ENCODE measurements at places on chromosomes 7 and 10.

GRCh38 chr10:6162589-6163356, 40.0 kb upstream of the PFKFB3 start:
- DNase-seq, result no peak

DNA sequence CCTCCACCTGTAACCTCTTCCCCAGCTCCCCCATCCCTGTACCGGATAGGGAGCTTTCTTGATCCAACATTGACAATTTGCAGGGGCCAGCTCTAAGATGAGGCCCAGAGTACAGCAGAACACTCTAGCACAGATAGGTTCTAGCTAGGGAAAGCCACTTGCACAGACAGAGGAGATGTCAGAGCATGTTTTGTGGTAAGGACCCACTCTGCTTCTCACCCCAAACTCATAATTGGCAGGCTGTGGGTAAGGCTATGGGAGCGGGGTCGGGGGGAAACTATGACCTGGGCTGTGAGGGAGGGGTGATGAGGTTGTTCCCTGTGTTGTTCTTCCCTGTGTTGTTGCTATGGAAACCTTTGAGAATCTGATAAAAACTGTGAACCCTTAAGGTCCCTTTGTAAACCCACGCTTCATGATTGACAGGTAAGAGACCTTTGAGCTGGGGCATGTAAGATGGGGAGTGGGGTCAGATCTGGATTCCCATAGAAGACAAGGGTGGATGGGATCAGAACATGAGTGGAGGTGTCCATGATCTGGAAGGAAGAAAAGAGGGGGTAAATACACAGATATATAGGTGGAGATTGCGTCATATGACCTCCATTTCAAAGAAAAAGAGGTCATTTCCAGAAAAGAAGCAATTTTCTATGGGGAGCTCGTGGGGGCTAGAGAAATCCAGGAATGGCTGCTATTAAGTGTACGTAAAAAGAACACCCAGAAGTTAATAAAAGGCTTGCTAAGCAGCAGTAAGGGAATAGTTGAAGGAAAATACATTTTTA, 4.0 kb downstream of the CALD1 start:
- DNase-seq, result no peak

GRCh38 chr10:12799144-12799543, 202.4 kb downstream of the CCDC3 start:
- no peak for DNase-seq

DNA sequence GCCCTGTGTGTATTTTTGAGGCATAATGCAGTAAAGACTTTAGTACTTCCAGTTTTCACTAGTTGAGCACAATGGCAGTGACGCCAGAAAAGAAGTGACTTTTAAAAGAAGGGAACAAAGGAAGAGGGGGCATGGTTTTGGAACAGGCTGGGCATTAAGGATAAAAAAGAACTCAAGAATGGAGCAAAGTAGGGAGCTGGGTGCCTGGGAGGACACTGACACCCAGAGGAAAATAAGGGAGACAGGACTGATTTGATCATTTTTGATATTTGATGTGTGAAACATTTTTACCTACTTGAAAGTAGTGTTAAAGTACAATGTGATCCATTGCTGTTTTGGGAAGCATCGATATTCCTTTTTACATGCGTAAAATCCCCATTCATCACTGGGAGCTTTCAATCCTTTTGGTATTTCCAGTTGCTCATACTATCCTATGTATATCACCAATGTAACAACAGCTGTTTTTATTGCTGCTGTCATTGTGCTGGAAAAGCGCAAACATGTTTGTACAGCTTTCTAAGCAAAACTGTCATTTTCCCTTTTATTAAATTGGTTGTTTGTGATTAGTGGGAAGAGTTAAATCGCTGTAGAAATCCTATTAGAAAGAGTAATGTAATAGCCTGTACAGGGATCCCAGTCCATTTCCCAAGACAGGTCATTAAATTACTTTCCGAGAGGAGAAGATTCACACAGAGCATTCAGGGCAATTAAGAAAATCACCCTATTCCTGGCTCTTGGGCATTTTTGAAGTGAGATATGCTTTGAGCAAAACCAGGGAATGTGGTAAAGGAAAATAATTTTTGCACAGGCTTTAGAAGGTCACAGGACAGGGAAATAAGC, 85.2 kb downstream of the ADAM12 start:
- DNase-seq, result no peak

- DNase-seq, result no peak
Observed at GRCh38 chr10:43121444-43121843, 16.8 kb upstream of the CSGALNACT2 start.

DNA sequence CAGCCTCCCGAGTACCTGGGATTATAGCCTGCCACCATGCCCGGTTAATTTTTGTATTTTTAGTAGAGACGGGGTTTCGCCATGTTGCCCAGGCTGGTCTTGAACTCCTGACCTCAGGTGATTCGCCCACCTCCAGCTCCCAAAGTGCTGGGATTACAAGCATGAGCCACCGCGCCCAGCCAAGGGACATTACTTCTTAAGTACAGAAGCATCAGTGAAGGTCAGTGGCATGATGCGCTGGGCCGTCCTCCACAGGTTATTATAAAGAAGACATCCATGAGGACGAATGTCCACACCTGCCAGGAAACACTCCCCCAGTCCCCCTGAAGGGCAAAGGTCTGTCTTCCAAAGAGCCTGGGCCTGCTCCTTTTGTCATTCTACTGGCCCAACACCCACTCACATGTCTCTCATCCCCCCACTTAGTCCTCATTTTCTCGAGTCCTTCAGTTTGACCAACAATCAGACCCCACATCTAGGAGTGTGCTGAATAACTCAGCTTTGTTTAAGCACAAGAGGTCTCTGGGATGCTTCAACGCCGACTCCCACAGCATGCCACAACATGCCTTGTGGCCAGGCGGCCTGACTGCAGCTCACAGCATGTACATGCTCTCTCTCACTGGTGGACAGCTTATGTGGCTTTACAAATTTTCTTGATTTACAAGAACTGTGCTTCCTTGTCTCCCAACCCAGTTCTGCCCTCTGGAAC, 73.0 kb downstream of the CTBP2 start:
- no peak for DNase-seq

DNA sequence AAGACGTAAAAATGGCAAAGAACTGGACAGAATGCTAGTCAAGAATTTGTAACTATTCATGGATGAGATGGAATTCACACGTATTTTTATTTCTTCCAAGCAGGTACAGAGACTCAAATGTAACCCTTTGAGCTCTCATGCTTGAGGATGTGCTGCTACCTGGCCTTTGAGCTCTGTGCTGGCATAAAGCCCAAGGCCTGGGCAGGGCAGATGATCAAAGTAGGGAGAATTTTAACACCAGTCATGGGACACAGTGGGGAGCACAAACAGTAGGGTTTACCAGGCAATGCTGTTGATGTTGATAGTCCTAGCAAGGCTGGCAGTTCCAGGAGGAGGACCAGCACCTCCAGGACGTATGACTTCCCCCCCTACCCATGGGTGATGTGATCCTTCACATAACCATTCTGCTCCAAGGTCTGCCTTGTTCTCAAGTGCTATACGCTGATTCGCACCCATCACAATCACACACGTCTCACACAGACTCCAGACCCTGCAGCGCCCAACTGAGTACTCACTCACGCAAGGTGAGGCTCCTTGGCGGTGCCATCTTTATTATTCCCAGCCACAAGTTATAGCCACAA, 48.6 kb upstream of the DLG5 start:
- DNase-seq, result no peak

GRCh38 chr10:92750791-92751533, 61.2 kb downstream of the HHEX start:
- DNase-seq, result no peak

GRCh38 chr7:157584420-157584819, 247.6 kb downstream of the DNAJB6 start:
- DNase-seq, result no peak

DNA sequence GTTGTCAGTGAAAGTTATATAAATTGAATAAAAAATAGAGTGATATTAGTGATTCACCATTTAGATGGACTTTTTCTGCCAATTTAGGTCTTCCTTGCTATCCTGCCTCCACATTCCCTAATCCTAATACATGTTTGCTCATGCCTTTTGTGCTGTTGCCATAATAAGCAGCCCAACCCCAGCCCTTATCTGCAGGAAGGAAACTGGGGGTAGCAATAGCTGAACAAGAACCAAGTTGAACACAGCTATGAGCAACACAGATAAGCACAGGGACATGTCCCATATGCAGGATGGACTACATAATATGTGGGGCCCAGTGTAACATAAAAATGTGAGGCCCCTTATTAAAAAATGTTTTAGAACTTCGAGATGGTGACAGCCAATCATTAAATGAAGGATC, 91.2 kb upstream of the AHR start:
- no peak for DNase-seq

GRCh38 chr10:14508725-14509124, 178.0 kb upstream of the FRMD4A start:
- no peak for DNase-seq
